AG09309 (cell line): ENCODE measurements at places on chromosomes 16 and 17.

GRCh38 chr16:55592306-55592705 is 25.8 kb downstream of the CAPNS2 start:
- no peak for DNase-seq

- DNase-seq = no peak
These were observed 16.2 kb downstream of the SREBF1 start for GRCh38 chr17:17820463-17821158.

GRCh38 chr16:12010388-12011251 is 34.1 kb downstream of the SNX29 start:
- no peak for DNase-seq

DNA sequence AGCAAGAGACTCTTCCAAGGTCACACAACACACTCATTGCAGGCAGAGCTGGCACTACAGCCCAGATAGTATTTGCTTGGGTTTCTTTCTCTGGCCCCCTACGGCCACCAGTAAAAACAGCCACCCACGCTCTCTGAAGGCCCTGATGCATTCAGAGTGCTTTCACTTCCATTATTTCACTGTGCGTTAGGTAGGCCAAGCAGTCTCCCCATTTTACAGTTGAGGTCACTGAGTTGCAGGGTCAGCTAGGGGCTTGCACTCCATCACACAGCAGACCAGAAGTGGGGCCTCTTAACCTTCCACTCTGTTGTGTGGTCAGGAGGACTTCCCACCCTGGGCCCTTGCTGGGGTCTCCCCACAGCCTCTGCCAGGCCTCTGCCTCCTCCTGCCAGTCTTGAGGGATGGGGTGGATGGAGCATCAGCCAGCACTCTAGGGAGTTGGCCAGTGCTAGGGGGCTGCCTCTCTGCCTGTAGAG is 2.5 kb downstream of the TBX21 start:
- DNase-seq = no peak

DNA sequence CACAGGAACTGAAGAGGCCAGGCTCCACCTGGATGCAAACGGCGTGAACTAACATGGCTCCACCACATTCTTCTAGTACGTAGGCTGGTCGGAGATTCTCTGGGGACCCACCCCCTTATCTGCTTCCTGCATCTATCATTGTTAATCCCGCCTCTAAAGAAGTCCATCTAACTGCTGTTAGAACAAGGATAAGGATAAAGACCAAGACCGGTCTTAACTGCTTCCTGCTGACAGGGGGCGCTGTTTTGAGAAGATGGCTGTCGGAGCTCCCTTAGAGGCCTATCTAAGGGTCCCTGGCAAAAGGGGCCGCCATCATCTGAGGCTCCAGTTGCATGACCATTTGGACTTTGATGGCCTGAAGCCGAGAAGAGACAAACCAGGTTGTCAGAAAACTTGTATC is 25.8 kb upstream of the TNFSF12 start:
- no peak for DNase-seq

GRCh38 chr17:5211458-5211857 is 19.8 kb upstream of the ZNF594 start:
- no peak for DNase-seq

DNA sequence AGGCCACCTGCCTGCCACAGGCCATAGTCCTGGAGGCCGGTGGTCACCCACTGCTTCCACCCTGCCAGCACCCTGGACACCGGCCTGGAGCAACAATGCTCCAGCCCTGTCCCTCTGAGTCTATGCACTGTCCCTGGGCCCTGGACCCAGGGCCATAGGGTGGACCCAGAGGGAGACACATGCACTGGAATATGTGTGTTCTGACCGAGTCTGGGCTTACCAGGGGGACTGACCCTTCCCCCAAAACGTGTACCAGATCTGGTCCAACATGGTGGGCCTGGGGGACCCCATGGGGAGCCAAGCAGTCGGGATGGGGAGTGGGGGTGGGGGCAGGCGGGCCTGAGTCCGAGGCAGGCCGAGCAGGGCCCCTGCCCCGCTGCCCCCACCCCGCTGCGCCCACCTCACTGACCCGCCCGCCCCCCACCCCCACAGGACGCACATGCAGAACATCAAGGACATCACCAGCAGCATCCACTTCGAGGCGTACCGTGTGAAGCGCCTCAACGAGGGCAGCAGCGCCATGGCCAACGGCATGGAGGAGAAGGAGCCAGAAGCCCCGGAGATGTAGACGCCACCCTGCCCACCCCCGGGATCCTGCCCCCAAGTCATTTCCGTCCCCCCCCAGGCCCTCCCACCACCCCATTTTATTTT is 357.4 kb downstream of the SEC14L1 start:
- no peak for DNase-seq

DNA sequence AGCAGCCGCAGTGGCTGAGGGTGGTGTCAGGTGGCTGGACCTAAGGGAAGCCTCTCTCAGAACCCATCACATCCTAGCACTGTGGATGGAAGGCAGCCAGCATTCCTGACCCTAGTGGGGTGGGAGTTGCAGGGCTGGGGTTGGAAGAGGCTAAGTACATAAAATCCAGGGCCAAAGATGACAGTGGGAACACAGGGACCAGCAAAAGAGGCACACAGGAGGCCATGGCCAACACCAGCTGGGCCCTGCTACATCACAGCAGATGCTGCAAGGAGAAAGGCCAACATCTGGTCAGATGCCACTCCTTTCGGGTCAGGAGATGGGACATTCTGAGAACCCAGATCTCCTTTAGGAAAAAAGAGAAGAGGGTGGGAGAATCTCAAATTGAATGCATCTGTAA is 415.4 kb downstream of the SLC39A11 start:
- no peak for DNase-seq

DNA sequence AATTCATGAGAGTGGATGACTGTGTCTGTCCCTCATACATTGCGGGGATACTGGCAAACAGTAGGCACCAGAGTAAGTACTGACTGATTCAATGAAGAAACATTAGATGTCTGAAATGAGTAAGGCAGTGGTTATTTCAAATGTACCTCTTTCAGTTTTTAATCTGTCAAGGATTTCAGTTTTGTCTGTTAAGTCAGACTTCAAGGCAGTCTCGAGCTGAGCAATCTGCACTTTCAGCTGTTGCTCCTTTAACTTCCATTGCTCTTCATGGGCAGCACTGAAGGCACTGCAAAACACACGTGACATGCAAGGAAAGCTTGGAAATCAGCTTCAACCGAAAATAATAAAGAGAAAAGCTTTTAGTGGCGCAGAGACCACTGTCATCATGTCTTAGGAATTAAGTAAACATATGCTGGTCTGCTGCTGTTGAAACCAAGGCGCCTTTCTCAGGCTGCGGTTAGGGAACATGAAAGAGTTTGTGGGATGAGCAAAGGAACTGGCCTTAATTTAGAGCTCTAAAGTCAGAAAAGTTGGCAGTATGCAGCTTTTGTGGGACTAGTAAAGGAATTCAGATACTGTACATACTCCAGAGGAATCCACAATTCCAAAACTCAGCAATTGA is 38.8 kb downstream of the RPGRIP1L start:
- peak; percentile 96 for DNase-seq

- no peak for DNase-seq
These were observed 22.0 kb downstream of the KPNA2 start for GRCh38 chr17:68057531-68057952.

DNA sequence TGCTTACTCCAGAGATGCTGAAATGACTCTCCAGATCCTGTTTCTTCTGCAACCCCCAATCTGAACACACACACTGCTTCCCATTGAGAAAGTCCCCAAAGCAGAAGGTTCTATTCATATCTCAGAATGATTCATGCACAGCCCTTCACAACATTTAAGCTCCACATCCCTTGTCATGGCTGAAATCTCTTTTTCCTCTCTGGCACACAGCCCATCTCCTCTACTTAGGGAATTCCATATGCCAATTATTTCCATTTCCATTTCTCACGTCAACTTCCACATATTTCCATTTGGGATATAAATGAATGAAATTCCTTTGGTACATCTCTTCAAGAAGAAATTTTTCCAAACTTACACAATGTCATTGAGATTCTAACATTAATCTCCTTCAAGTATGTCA is 119.6 kb downstream of the CDH11 start:
- DNase-seq = peak; percentile 40

DNA sequence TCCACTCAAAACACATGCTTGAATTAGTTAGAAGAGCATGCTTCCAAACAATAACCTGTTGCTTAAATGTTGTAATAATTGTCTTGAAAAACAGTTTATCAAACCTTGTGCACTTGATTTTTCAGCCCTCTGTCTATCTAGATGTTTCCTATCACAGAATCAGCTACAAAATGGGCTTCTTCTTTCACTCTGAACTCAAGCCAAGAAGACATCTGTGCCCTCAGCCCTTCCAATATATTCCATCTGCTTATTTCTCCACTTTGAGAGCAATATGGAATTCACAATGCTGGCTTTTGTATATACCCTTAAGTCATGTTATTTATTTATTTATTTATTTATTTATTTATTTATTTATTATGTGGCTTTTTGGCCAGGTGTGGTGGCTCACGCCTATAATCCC is 234.2 kb downstream of the TOX3 start:
- no peak for DNase-seq

GRCh38 chr16:60655514-60656153 is 1380.6 kb downstream of the CDH8 start:
- no peak for DNase-seq

GRCh38 chr16:2160915-2161551 is 5.5 kb downstream of the TRAF7 start:
- no peak for DNase-seq

DNA sequence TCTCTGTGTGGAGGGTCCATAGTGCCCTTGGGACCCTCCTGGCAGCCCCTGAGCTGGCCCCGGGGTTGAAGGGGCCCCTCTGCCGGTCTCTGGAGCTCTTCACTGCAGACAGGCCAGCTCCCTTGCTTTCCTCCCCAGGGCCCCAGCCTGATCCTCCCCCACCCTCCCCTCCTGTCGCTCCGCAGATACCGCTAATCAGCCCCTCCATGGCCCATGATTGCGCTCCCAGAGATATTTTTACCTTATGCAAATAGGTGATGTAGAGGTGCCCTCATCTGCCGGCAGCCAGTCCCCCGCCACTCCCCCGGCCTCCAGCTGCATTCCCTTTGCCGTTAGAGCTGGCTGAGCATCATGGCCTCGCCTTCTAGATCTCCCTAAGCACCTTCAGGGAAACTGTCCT is 9.2 kb downstream of the MMP15 start:
- DNase-seq = no peak

GRCh38 chr17:78736526-78737079 is 45.5 kb downstream of the CYTH1 start:
- no peak for DNase-seq

DNA sequence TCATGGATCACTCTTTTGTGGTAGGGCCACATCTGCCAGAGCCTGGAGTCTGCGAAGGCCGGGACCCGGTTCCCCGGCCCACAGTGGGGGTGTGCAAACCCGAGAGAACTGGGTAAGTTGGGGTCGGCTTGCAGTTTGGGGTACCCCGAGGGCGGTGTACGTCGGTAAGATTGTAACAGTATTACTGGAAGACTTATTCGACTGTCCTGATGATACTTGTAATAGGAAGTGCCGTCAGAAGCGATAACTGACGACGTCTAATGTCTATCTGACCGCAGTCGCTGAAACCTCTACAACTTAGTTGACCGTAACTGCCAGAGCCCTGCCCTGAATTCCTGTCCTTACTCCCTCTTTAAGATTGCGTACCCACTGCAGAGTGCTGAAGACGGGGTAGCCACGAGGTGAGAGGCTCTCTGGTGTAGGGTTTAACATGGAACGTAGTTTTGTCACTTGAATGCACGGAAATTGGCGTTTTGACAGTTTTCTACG is 24.0 kb downstream of the TRPV2 start:
- no peak for DNase-seq

DNA sequence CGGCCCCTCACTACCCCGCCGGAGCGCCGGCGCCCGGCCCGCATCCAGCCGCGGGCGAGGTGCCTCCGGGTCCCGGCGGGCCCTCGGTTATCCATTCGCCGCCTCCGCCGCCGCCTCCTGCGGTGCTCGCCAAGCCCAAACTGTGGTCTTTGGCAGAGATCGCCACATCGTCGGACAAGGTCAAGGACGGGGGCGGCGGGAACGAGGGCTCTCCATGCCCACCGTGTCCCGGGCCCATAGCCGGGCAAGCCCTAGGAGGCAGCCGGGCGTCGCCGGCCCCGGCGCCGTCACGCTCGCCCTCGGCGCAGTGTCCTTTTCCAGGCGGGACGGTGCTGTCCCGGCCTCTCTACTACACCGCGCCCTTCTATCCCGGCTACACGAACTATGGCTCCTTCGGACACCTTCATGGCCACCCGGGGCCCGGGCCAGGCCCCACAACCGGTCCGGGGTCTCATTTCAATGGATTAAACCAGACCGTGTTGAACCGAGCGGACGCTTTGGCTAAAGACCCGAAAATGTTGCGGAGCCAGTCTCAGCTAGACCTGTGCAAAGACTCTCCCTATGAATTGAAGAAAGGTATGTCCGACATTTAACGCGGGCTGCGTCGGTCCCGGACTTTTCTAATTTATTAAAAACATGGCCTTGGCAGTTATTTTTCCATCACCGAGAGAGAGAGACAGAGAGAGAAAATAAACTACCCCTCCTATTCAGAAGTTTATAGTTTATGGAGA is 2.8 kb downstream of the IRX5 start:
- DNase-seq = no peak

GRCh38 chr17:28174352-28175046 is 132.0 kb downstream of the NLK start:
- no peak for DNase-seq

- DNase-seq = no peak
These were observed 15.5 kb upstream of the MMD start for GRCh38 chr17:55437159-55437605.

- no peak for DNase-seq
These were observed 32.2 kb downstream of the APPBP2 start for GRCh38 chr17:60493847-60494321.

DNA sequence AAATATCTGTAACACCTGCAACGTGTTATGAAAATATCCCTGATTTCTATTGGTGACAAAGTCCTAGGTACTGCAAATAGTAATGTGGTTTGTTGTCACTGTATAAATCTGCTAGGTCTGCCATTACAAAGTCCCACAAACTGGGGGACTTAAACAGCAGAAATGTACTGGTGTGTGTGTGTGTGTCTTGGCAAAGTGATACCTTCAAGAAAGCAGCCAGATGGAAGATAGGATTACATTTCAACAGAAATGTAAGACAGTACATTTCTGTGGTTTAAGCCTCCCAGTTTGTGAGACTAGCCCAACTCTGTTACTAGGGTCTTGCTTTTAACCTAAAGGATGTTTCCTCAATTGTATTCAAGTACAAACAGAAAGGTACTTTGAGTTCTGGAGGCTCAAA is 531.7 kb downstream of the NPIPA7 start:
- no peak for DNase-seq

DNA sequence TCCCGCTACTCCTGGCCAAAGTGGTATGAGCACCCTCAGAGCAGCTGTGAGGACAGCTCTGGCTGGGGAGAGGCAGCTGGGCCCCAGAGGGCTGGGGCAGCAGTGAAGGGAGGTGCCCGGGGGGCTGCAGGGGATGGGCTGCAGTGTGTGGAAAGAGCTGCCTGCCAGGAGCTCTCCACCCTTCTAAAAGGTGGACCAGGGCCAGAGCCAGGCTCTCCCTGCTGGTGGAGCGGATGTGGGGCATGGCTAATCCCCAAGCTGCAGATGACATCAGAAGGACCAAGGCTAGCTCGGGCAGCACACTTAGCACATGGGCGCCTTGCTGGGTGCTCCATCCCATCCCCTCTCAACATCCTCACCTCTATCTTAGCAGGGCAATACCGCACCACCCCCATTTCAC is 103.1 kb downstream of the SDK2 start:
- no peak for DNase-seq

GRCh38 chr17:60139438-60140285 is 10.1 kb upstream of the CA4 start:
- DNase-seq = no peak
